ENCODE measurements at places on chromosomes 2 and 18. TPM values are rescaled to one million over a fixed set of nuclear protein-coding genes. Genes with fewer than 3 reads are reported as not detected.

The EPB41L3 gene
- 82.9 TPM for total RNA-seq

DNA sequence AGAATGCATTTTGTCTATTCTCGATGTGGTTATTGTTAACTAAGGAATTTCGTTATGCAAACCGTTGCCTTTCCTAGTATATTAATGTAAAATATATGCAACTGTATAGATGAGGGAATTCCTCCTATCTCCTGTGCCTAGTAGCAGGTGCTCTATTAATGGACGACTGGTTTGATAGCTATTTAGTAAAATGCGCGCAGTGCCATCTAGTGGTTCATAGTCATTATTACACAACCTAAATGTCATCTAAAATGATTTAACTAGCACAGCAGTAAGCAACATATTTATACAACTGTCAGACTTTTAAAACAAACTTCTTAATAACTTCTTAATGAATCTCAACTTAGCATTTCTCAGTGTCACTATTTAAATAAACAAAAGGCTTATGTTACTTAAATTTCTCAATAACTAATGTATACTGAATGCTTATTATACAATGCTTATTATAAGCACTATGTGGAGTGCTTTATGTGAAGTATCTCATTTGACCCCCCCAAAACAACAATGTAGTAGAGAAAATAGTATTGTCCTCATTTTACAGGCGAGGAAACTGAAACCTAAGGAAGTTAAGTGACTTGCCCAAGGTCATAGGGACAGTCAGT lies 77.9 kb downstream of the DTNA start:
- no peak for DNase-seq

- DNase-seq, result no peak
These were observed 116.5 kb upstream of the MCFD2 start for GRCh38 chr2:47031909-47032668.

- no peak for DNase-seq
These were observed 216.2 kb downstream of the SRBD1 start for GRCh38 chr2:45394842-45395241.

GRCh38 chr2:163990541-163990940 lies 254.7 kb upstream of the FIGN start:
- DNase-seq, result no peak

- DNase-seq, result no peak
These were observed 1560.6 kb upstream of the SLC39A10 start for GRCh38 chr2:194096402-194096801.

DNA sequence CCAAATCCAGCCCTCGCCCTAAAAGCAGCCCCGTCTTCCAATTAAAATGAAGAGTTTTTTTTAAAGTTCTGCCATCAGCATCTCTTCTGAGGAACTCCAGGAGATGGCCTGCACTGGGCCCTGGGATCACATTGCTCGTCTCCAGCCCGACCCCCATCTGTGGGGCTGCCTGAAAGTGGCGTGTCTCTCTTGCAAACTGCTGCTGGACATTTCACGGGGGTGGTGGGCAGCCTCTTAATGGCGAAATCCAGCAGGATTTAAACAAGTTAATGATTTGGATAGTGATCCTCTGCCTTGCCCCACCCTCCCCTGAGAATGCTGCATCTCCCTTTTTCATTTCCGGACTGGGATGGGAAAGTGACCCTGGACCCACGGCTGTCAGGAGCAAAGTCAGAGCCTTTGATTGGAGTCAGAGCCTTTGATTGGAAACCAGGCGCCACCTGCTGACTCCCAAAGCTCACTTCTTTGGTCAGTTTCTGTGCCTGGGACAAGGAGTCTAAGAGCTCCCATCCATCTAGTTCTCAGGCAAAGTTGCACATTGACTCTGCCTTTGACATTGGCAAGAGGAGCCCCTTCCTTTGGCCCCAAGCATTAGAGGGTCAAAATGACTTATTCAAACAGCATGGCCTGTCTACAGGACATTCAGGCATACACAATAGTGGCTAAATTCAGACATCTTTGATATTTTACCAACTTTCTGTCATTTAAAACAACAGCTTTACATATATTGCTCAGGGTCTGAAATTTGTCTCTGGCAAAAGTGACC lies 155.2 kb downstream of the SH3BP4 start:
- DNase-seq, result no peak

The CD8A gene
- total RNA-seq, result 1.3 TPM

The MYO7B gene
- 0.79 TPM for total RNA-seq

DNA sequence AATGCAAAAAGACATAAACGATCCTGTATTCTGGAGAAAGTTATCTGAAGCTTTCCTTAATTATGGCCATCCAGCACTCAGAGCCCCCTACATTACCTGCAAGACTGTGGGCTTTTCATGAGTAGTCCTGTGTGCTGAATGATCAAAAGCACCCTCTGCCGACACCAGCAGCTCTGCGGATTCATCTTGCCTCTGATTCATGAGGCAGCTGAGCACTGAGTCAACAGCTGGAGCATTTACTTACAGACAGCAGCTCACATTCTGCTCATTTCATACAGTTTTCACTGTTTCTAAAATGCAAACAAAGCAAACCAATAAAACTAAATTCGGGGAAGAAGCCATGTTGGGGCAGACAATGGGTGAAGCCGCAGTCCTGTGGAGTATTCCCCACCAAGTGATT lies 886.5 kb downstream of the CNTNAP5 start:
- DNase-seq, result no peak

The GFPT1 gene
- 75.8 TPM for total RNA-seq

The ARHGEF33 gene
- 0.48 TPM for total RNA-seq

DNA sequence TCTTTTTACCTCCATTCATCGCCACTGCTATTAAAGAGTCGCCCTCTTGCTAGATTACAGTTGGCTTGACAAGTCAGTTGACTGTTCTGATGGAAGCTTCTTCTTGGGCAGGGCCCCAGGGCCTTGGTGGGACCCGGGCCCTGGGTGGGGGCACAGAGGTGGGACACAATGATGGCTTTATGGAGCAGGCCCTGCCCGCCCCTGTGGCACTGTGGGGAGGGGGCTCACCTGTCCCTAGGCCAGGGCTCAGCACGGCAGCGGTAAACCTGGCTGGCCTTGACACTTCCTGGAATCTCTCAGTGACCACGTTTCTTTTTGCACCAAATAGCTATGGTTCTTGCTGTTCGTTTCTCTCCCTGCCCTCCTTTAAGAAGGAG lies 4.9 kb upstream of the HS6ST1 start:
- DNase-seq, result peak; percentile 58

The CSRNP3 gene
- total RNA-seq, result 7.7 TPM

- DNase-seq, result no peak
These were observed 6.5 kb downstream of the BIN1 start for GRCh38 chr2:127100251-127101047.

GRCh38 chr18:13416208-13416607 lies 197.6 kb downstream of the LDLRAD4 start:
- DNase-seq, result no peak

The KCNK3 gene
- 13.1 TPM for total RNA-seq

DNA sequence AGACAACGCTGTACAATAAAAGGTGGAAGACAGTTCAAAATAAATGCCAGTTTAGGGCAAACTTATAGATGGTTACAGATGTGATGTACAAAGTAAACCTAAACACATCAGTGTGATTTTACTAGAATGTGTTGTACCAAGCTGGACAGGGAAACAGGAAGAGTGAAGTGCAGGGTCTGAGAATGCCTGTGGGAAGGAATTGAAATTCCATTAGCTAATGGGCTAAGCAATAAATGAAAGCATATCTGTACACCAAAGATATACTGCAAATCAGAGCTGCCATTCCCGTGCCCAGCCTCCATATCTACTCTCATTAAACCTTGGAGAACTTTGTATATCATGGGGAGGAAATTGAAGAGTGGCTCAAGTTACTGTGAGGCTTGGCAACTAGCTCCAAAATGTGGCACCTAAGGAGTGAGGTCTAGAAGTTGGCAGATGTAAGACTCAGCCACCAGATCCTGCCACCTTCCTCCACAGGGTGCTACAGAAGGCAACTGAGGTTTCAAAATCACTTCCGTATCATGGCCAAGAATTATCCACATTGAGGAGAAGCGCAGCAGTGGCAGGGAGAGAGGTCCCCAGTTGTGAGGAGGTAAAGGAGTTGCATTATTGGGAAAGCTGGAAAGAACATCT lies 277.8 kb downstream of the TCF4 start:
- DNase-seq, result no peak

GRCh38 chr2:223729781-223730180 lies 107.6 kb downstream of the AP1S3 start:
- DNase-seq, result no peak

The RAMP1 gene
- total RNA-seq, result 114 TPM

- no peak for DNase-seq
These were observed 104.6 kb downstream of the SS18 start for GRCh38 chr18:25985707-25986394.

The ANKRD62 gene
- total RNA-seq, result not detected

DNA sequence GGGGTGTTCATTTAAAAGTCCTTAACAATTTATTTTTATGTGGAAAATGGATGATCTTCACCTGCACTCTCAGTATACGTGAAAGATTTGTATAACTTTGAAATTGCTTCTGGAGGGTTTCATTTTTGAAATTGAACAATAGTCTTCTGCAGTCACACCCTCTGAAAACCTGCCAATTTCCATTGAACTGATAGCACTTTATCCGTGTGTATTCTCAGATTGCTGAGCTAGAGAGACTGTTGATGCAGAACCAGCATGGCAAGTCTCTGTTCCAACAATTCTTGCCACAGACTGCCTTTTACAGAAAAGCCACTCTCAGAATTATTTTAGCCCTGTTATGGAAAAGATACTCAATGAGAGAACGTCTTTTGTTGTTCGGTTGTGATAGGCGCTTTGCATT lies 6.6 kb upstream of the GULP1 start:
- no peak for DNase-seq

- no peak for DNase-seq
These were observed 31.7 kb upstream of the SPATA3 start for GRCh38 chr2:230964136-230964730.

GRCh38 chr18:44700652-44701051 lies 20.0 kb downstream of the SETBP1 start:
- DNase-seq, result no peak

GRCh38 chr2:28357948-28358667 lies 34.5 kb upstream of the FOSL2 start:
- no peak for DNase-seq

The ALLC gene
- total RNA-seq, result not detected

DNA sequence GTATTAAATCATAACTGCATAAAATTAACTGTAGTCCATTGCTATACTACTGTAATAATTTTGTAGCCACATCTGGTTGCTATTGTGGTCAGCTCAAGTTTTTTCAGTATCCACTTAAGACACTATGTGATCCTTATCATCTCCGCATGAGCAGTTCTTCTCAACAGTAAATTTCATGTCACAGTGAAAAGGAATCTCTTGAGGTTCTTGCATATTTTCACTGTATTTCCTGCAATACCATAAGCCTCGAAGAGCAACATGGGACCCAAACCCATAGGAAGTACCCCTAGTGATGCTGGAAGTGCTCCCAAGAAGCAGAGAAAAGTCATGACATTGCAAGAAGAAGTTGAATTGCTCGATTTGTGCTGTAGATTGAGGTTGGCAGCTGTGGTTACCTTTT lies 86.7 kb downstream of the LDLRAD4 start:
- DNase-seq, result no peak

GRCh38 chr2:40090044-40090443 lies 311.0 kb upstream of the THUMPD2 start:
- DNase-seq, result no peak

The ABCG8 gene
- not detected for total RNA-seq

The SP110 gene
- 21.3 TPM for total RNA-seq

The PFN4 gene
- 1.0 TPM for total RNA-seq

GRCh38 chr2:150742094-150742493 lies 254.6 kb upstream of the RND3 start:
- no peak for DNase-seq

The SLC9A2 gene
- total RNA-seq, result not detected

Data from posterior vena cava (tissue), 2 donors.